ENCODE measurements at places on chromosomes 7 and 10.

DNA sequence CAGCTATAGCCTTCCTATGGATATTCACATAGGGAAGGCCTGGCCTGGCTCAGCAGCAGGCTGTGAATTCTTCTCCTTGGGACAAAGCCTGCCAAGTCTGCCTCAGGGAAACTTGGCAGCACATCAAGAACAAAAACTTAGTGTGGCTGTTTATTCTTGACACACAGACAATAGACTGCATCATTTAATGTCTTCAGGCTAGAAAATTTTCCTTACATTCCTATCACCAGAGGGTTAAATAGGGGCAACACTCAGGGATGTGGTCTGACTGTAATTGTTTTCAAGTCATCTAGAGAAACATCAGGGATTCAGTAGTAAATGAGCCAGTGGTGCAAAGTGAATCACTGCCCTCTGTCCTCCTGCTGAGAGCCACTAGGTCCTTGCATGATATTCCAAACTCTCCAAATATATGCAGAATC lies 137.3 kb downstream of the SEMA3C start:
- no peak for DNase-seq

DNA sequence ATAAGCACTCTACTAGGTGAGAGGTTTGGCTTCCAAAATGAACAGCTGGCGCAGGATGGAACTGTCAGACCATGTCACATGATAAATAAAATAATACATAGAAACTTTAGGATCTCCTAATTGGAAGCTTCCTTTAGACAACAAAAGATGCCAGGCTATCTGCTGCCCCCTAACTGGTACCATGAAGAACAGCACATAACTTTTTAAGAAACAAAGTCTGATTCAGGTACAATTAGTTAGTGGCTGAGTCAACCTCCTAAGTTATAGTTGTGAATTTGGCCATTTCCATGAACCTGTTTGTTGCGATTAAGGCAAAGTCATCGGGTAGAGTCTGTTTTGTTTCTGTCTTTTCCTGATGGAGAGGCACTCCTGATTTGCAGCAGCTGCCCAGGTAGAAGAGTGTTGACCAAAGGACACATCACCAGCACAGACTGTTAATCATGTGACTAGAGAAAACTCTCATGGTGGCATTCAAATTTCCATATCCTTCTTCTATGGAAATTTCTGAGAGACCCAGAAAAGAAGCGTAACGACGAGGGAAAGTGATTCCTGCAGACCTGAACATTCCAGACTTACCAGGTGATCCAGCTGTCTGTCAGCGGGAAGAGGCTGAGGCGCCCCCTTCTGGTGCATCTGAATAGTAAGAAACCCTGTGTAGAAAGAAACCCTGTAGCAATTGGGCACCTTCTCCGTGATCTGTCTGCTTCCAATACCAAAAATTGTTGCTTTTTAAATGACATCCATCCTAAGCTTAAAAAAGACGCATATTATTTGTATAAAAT lies 8.6 kb upstream of the INHBA start:
- no peak for DNase-seq

DNA sequence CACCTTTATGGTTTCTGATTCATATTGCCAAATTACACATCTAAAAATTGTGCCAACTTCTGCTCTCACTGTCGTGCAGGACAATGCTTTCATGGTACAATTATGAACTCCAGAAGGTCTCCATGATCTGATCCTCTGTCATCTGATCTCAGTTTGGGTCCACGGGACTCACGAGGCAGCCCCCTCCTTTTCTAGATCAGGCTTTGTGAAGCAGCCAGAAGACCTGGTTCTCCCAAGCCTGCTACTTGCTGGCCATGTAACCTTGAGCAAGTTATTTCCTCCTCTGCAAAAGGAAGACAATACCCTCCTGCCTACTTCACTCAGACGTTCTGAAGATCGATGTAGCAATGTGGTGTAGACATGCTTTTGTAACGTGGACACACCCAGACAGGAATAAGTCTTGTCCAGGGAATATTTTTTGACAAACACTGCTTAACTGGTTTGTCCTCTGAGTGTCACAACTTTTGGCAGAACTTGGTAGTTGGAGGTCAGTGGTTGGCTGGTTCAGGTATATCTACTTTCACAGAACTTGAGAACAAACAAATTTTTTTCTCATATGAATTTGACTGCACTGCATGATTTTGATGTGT lies 19.6 kb downstream of the CALML3 start:
- no peak for DNase-seq

DNA sequence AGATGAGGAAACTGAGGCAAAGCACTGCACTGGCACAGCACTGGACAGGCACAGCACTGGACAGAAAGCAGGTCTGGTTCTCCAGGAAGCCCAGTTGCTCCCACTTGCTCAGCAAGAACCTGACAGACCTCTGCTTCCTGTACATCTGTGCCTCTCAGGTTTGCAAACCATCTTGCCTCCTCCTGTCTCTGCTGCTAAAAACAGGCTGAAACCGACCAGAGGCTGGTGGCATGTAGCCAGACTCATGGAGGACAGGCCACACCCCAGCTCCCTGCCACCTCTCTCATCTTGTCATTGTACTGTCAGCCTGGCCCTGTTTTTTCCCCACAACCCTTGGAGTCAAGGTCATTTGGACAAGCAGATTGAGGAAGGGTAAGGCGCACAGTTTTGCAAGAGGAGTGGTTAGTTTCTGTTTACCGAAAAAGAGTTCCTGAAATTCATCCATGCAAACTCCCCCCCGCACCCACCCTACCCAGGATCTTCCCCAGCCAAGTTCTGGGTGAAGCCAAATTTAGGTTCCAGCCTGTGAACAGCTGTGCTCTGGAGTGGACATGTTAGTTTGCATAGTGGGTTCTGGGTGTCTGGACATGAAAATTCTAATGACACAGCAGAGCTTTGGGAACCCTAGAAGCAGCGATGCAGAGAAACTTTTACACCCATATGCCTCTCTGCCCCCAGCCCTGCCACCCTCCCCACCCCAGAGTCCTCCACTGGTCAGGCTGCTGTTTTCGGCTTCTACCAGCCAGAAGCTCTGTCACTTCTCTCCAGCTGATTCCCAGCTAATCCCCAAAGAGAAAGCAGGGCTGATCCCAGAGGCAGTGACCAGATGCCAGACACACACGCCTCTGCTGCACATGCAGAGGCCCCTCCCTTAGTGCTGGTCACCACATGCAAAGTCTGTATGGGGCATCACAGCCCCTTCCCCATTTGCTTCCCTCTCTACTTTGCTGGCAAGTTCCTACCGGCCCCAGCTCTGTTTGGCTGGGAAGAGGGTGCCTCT lies 8.5 kb upstream of the C10orf105 start:
- DNase-seq, result no peak

DNA sequence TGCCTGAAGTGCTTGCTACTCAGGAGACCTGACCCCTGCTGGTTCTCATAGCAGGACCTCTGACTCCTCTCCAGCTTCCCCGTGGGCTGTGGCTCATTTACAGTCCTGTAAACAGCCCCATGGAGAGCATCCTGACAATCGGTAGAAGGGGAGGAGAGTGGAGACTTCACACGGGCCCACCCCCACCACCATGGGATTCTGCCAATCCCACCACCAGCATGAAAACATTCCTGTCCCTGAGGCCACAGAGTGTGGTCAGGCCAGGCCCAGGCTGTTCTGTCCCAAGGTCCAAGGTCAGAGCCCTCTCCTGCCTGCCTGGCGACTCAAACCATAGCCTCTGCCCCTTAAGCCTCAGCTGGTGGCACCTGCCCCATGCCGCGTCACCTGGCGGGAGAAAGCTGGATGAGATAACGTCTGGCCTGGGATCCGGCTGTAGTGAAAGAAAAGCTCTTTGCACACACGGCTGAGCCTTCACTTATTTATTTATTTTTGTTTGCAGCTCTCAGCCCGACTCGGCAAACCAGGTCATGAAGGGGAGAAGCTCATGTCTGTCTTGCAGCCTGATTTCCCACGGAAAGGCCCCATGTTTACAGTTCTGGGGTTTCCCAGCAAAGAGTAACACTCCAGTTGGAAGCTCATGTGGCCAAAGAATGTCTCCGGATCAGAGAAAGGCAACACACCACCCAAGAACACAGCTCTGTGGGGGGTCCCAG lies 293.6 kb upstream of the ZMIZ1 start:
- no peak for DNase-seq

DNA sequence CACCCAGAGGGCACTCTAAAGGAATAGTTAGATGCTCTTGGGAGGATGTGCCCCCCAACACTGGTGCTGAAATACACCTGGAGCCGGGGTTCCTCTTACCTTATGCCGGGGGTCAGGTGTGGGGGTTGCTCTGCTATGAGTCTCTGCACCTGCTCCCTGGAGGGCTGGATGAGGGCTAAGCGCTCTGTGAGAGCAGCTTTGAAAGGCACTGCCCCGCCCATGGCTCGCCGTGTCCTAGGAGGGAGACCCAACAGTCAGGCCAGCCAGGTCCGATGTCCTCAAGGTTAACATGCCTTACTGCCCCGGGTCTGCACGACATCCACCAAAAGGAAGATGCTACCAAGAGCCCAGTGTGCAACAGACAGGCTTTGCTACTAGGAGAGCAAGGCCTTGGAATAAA lies 31.7 kb downstream of the PSPH start:
- no peak for DNase-seq

DNA sequence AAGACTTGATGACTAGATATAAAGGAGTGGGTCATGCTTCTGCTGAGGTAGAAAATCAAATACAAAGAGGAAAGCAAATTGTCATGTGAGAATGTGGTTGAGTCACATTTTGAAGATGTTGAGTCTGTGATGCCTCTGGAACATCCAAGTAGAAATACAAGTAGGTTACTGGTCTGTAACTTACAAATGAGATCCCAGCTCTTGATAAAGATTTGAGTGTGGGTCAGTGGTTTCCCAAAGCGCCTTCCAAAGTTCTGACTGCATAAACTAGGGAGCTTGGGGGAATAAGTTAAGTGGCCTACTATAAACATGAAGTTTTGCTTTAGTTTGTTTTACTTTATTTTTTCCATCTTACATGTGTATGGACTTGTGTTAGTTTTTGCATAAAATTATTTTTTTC lies 144.3 kb upstream of the ETV1 start:
- DNase-seq, result no peak

GRCh38 chr10:106493751-106494150 lies 670.8 kb downstream of the SORCS1 start:
- DNase-seq, result no peak

- DNase-seq, result no peak
Measured at GRCh38 chr7:17546592-17546991, 248.1 kb downstream of the AHR start.

GRCh38 chr10:85315657-85316056 lies 987.3 kb downstream of the CCSER2 start:
- DNase-seq, result no peak

DNA sequence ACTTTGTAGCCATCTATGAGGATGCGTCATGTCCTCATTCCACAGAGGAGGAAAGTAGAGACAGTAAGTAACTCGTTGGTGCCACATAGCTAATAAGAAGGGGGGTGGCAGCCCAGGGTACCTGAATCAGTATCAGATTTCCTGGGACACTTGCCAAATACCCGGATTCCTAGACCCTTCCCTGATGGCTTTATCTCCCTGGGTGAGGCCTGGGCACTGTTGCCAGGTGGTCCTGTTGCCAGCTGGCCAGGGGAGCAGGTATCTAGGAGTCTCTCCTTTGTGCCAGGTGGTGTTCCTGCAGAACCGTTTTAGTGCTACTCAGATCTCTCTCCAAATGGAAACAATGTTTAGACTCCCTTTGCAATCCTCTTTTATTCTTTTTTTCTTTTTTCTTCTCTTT lies 12.7 kb downstream of the SLC29A3 start:
- DNase-seq, result no peak

- no peak for DNase-seq
Measured at GRCh38 chr7:129160161-129160905, 15.8 kb downstream of the TSPAN33 start.

GRCh38 chr7:36736090-36736898 lies 12.0 kb upstream of the AOAH start:
- DNase-seq, result no peak

Measured in NCI-H2081 treated with DMSO at 0.1 percent for 48 hours (cell line).